ENCODE measurements at places on chromosomes 11 and 22.

GRCh38 chr11:74465291-74465708 is 2.0 kb downstream of the KCNE3 start:
- no peak for DNase-seq

- no peak for DNase-seq
Measured at GRCh38 chr11:76175783-76176182, 30.5 kb downstream of the WNT11 start.

DNA sequence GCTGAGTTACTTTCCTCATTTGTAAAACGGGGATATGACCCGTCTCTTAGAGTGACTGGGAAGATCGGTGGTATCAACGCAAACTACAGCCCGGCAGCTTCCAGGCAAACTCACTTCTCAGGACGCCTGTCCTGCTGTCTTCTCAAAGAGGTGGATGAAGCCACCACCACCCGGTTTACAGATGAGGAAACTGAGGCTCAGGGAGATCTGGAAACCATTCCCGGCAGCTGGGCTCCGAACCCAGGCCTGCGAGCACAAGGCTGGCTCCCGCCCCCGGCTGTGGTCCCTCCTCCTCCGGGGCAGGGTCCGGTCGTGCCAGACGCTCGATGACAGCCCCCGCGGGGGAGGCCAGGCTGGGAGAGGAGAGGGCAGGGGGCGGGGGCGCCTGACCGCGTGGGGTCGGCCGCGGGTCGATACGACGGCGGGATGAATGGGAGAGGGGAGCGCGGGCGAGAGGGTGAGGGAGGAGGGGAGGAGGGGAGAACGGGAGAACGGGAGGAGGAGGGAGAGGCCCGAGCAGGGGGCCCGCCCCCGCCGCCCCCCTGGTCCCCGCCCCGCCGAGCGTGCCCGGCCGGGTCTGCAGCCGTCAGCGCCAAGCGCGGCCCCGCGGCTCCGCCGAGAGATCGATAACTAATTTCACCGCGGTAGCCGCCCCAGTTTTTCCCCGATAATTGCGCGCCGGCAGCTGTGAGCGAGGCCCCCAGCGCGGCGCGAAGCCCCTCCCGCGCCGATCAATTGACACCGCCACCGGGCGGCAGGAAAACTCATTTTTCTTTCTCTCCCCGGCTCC is 14.0 kb downstream of the IGLL1 start:
- DNase-seq: no peak

DNA sequence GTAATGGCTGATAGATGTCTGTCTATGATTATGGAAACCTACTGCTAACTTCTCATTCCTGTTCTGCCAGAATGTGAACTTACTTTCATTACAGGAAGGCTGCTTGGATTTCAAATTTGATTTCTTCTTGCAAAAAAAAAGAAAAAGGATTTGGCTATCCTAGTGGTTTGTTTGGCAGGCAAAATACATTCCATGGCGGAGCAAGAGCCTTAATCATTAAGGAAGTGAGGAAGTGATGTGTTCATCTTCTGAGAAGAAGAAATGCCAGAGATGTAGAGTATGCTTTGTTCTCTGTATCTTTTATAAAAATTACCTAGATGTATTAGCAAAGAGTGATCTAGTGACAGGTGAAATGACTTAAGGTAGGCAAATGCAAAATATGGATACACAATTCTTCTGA is 356.3 kb downstream of the SOX6 start:
- DNase-seq: peak; percentile 38

- no peak for DNase-seq
Measured at GRCh38 chr11:83025267-83025704, 46.4 kb downstream of the RAB30 start.

DNA sequence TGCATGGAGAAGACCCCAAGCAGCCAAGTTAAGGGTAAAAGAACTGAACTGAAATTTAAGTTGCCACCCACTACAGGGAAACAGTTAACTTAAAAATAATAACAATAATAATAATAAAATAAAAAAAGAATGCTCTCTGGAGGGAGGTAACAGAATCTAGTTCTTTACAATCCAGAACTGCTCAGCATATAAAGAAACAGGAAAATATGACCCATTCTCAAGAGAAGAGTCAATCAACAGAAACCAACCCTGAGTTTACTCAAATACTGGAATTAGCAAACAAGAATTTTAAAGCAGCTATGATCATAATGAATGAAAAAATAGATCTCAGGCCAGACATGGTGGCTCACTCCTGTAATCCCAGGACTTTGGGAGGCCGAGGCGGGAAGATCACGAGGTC is 53.8 kb downstream of the DENND5A start:
- DNase-seq: no peak

GRCh38 chr11:12393691-12394090 is 16.3 kb downstream of the PARVA start:
- DNase-seq: no peak

DNA sequence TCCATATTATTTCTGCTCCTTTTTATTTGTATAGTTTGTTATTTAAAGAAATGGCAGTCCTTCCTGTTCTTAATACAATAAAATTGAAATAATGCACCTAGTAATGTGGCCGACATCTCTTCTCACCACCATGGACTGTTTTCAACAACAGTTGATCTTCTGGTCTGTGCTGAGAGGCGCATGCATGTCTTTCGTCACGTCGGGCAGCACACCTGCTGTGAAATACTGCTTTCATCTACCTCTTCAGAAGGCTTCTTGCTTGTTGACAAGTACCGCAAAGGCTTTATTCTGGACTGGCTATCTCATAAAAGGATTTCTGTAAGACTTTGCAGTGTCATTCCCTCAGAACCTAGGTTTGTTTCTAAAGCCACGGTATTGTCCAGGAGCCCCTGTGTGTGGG is 13.9 kb upstream of the MYO18B start:
- no peak for DNase-seq

GRCh38 chr22:48866906-48867681 is 960.6 kb downstream of the BRD1 start:
- no peak for DNase-seq

DNA sequence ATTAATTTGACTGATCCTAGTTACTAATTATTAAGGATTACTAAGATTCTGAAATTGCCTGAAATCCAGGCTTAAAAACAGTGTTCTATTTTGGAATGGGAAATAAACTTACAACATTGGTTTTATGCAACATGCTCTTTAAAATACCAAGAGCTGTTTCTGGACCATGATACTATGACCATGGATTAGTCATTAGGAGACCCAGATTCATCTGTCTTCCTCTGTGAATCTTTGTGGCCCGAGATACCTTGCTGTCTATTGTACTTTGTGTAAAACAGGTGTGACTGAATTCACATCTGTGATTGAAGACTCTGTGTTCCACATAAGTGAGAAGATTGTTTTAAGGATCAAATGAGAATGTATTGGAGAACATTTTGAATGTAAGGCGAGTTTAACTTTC is 98.8 kb downstream of the HSD17B12 start:
- DNase-seq: no peak

DNA sequence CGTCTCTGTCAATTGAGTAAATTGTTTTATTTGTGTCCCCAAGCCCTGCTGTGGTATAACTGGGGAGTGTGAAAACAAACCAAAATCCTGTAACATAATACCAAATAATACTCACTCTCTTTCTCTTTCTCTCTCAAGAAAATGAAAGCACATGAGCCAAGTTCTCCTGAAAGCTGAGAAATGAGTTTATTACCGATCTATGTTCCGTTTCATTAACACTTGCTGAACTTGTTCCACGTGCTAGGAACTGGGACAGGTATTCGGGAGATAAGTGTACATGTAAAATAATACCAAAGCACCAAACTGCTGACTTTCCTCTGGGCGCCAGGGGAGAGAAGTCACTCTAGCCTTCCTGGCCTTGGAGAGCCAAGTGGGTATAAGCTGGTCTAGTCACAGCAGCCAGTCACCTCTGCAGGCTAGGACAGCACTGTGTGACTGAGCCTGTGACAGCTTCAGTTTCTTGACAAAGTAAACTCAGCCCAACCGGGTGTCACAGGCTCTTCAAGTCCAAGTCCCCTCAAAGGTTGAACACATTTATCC is 23.1 kb downstream of the CD6 start:
- DNase-seq: no peak

DNA sequence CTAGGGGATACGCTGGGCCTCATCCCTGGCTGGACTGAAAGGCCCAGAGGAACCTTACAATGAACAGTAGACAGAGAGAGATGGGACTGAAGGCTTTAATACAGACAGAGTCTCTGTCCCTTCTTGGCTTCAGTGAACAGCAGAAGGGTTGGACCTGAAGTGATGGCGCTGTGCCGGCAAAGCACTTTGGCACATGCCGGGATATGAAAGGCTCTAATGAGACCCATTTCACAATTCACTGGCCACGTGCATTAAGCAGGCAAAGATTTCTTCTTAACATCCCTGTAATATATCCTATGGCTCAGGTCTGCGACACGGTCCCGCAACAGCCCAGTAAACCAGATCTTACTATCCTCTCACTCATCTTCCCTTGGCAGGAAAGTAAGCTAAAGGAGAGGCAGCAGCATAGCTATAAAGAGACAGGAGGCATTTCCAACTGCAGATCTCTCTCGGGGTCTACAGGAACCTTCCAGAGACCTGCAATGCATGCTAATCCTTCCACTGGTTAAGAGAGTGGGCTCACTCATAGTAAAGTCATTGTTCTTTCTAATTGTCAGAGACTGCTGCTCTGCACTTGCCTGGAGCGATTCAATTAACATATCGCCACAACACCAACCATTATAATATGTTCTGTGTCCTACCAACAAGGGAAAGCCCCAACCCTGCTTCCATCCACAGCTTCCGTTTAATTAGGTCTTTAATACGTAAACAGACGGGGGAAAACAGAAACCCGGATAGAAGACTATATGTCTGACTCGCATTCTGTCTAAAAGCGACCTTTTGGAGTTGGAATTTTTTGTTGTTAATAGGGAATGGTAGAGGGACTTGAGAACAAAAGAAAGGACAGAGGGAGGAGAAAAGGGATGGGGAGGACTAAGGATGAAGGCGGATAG is 1179.0 kb downstream of the LRRC4C start:
- DNase-seq: no peak

GRCh38 chr22:38614332-38615063 is 41.7 kb downstream of the FAM227A start:
- DNase-seq: no peak

DNA sequence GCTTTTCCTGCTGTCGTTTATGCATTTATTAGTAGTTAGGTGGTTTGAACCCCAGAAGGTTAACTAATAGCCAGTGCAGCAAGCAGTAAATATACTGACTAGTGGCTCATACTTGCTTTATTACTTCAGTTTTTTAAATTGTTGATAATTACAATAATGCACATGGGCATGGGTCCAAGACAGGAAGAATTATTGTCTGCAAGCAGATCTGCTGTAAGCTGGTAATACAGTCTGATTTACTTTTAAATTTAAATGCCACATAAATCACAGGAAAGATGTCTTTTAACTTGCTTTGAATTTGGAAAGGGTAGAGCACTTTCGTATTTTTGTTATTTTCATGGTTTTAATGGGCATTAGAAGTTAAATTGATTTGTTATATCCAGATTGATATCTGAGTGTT is 27.1 kb downstream of the APLP2 start:
- no peak for DNase-seq

- no peak for DNase-seq
Measured at GRCh38 chr22:31616315-31616980, 45.6 kb downstream of the PISD start.

DNA sequence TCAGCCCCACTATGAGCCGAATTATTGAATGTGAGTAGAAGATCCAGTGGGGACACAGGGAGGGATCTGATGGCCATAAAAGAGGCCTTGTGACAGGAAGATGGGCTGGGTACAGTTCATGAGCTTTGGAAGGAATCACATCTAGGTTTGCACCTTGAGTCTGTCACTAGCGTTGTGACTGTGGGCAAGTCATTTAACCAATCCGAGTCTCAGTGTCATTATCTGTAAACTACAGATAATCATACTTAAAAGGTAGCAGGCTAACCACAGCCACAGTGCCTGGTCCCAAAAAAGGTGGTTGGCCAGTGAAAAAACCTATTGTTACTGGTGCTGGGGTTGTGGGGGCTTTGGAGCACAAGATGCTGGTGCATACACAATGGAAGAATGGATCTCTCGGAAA is 3.8 kb downstream of the HEPN1 start:
- DNase-seq: no peak

- DNase-seq: no peak
Measured at GRCh38 chr22:42383287-42383686, 48.9 kb downstream of the NFAM1 start.

DNA sequence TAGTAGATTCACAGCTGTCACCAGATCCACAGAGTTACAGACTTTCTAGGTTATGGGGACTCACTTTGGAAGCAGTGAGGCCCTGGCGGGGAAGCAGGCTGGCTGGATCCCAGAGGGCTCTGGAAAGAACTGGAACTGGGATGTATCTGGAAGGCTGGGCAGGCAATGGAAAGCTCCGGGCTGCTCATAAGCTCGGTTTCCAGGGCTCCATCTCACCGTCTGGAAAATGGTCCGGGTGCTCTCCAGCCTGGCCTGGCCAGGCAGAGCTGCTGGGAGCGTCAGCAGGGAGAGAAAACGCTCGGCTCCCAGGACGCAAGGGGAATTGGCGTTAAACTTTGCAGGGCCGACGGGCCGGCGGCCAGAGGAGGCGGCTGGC is 335 bp upstream of the SEZ6L start:
- no peak for DNase-seq

GRCh38 chr11:65569164-65569972 is 909 bp upstream of the ZNRD2 start:
- no peak for DNase-seq

DNA sequence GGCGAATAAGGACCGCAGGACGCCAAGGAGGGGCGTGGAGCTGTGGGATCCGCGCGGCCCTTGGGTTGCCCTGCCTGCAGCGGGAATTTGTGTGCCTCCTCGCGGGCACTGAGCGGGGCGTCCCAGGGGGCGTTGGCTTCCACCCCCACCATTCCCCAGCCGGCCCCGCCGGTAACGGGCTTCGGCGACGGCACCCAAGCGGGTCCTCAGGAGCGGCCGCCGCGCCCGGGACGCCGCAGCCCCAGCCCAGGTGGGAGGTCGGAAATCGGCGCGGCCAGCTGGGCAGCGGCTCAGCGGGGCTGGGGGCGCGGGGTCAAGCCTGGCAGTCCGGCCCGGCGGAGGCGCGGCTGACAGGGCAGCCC is 320 bp downstream of the CLTCL1 start:
- DNase-seq: no peak

DNA sequence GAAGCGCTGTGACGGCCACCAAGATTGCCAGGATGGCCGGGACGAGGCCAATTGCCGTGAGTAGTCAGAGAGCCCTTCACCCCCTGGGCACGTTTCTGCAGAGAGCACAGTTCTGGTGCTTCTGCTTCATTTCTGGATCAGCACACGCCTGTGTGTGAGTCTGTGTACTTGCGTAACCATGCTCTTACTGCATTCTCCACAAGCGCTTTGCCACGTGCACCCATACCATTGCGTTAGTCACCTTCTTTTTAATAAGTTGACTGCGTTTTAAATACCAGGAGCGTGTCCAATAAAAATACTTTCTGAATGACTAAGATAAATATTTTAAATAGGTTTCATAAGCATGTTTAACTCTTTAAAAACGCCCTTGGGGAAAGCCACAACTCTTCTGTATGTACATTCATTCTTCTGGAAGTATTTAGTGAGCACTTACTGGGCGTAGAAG is 143.0 kb upstream of the SORL1-AS1 start:
- DNase-seq: peak; percentile 98

GRCh38 chr11:1514336-1515061 is 27.9 kb upstream of the MOB2 start:
- DNase-seq: no peak

Data from AG04450 (cell line).